ENCODE measurements at places on chromosomes 1 and 21.
A peak's percentile ranks its signal among the peaks of the same experiment; 100 is the strongest.

GRCh38 chr1:67166196-67166595, at the start of gene IL23R:
IL23R (plus strand) TSS chr1:67166454; CDS start chr1:67168121, 1,667 bp downstream.
- DNase-seq, result no peak
- H3K27me3 ChIP-seq, result no peaks in the 10 kb centered on the region
- no peak within 1 kb of the TSS for H3K4me3 ChIP-seq
- H3K4me1 ChIP-seq, result peaks cover 7% of the 10 kb centered on the region

- no peak overlapping the region for H3K27ac ChIP-seq
- no peaks in the 10 kb centered on the region for H3K4me1 ChIP-seq
- no peak for DNase-seq
- H3K27me3 ChIP-seq, result no peaks in the 10 kb centered on the region
- H3K4me3 ChIP-seq, result no peak overlapping the region
Measured at GRCh38 chr21:43355925-43356289, 71.0 kb downstream of the SIK1 start.

DNA sequence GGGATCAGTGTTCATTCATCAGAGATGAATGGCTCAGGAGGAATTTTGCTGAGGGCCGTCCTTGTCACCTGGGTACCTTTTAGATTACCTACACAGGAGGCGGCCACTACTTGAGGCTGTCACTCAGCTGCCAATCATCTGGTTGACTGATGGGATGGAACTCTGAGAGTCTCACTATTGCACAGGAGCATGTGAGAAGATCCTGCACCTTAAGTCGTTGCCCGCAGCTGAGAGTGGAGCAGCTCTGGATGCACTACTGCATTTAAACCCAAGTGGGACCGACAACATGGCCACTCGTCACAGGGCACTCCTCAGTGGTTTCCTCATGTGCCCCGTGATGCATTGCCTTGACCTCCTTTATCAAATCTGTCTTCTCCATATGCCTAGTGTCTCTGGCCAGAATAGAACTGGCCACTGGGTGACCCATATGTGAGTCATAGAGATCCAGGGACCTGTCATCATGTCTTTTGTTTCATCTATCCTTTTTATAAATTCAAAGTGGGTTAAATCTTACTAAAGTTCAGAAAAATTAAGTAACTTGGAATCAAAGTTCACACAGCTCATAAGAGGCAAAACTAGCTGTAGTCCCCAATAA, 165.5 kb downstream of the ZSCAN20 start:
- H3K27ac ChIP-seq, result no peak overlapping the region
- H3K4me3 ChIP-seq, result no peak overlapping the region
- H3K36me3 ChIP-seq, result no peaks in the 10 kb centered on the region

DNA sequence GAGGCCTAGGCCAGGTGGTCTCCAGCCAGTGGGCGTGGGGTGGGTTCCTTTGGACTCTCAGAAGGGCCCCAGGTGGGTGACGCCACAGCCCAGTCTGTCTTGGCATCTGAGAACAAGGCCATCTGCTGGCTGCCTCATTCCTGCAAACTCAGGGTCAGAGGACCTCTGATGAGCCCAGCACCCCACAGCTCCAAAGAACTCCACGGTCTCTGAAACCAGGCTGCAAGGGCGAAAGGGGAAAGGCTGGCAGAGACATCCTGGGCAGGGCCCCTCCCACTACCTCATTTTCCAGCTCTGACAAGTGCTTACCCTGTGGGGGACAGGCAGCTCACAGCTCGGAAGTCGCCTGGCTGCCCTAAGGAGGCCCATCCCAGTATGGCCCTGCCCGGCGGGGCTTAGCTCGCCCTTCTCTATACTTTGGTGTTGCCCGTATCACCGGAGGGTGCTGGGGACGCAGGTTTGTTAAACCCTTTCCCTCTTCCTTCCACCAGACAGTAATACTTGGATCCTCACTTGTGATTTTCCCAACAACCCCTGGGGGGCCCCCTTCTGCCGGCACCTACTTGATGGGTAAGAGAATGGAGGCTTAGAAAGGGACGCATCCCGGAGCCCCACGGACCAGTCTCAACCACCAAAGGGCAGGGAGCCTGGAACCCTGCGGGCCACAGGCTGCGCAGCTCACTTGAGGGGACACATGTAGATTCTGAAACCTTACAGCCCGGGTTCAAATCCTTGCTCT, 10.9 kb upstream of the EDN2 start:
- H3K4me3 ChIP-seq, result peak overlapping the region; percentile 49
- no peaks in the 10 kb centered on the region for H3K36me3 ChIP-seq
- no peaks in the 10 kb centered on the region for H3K27me3 ChIP-seq
- peaks cover 70% of the 10 kb centered on the region for H3K4me1 ChIP-seq

DNA sequence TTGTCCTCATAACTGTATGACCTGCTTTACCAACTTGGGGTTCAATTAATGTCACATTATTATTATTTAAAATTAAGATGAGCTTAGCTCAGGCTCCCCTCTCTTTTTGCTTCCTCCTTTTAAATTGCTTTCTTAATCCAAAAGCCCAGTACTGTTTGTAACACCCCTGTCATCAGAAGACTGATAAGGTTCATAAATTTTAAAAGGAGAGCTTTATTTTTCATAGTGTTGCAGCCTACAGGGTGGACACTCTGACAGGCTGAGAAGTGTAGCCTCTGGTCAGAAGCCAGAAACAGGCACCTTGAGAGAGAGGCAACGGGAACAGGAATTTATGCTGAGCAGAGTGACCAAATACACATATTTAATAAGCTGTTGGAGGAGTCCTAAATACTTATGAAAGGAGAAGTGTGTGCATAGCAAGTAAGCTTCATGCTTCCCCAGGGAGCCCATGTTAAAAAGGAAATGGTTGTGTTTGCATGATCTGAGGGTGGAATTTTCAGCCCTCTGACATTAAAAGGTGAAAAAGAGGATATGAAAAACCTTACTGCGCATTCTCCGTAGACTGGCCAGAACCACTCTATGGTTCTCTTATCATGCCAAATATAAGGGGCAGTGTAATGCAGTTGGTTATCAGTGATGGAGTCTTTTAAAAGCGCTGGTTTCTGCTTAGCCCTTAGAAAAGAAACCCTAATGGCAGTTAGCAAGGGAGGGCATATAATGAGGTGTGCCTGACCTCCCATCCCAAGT, 30.5 kb upstream of the FGGY start:
- H3K4me1 ChIP-seq, result no peaks in the 10 kb centered on the region
- no peak overlapping the region for H3K27ac ChIP-seq
- no peak overlapping the region for H3K4me3 ChIP-seq
- H3K36me3 ChIP-seq, result no peaks in the 10 kb centered on the region
- no peaks in the 10 kb centered on the region for H3K27me3 ChIP-seq
- no peak for DNase-seq

DNA sequence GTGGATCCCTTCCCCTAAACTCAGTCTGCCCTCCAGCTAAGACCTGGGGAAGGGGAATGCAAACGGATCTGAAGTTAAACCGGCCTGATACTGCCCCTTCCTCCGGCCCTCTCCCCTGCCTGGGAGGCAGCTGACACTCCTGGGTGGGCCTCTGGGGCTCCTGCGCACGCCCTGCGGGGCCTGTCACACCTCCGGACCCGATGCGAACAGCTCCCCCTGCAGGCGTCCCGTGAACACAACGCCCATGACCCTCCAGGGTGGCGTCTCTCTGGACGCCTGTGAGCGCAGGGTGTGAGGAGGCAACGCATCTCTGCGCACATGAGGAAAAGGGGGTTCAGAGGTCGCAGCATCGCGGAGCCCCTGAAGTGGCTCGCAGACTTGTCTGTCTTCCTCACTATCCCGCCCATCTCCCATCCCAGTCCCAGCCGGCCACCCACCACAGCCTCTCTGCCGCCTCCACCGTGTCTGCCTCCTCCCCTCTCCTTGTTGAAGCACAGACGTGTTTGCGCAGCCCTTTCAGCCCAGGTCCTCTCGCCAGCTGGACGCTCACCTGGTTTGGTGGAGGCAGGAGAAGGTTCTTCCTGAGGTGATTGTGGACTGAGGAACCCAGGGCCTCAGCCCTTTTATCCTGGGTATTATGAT, 421 bp upstream of the LCE3A start:
- H3K4me3 ChIP-seq, result no peak overlapping the region
- H3K27me3 ChIP-seq, result peaks cover 19% of the 10 kb centered on the region
- H3K27ac ChIP-seq, result no peak overlapping the region
- no peaks in the 10 kb centered on the region for H3K36me3 ChIP-seq
- DNase-seq, result no peak

DNA sequence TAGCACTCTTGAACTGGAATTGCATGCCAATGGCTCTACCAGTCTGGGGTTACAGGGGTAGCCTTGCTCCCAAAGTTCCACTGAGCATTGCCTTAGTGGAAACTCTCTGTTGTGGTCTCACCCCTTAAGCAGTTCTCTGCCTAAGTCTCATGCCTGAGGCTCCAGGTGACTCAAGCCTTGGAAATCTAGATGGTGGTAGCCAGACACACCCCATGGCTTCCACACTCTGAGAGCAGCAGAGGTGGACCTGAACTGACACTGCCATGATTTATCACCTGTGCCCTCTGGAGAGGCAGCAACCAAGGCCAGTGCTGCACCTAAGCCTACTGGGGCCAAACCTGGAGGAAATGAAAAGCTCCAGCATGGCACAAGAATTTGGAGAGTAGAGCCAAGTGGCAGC, 285.7 kb upstream of the PKN2 start:
- DNase-seq, result peak; percentile 53
- no peak overlapping the region for H3K4me3 ChIP-seq
- no peaks in the 10 kb centered on the region for H3K36me3 ChIP-seq
- H3K4me1 ChIP-seq, result no peaks in the 10 kb centered on the region
